ENCODE measurements at places on chromosomes 12 and 14.

DNA sequence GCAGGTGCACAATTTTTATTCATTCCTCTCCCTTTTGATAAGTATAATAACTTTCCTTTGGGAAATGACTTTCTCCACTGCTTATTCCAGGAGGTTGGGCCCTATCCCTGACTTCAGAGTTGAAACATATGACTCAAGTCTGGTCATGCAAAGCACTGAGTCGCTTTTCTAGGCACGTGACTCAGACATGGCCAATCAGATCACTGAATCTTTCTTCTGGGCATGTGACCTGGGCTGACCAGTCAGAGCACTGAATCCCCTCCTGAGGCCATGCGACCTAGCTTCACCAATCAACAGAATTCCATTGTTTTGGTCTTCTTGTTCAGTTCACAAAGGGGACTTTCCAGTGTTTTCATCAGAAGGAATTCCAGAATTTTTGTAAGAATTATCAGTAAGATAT is 377.1 kb upstream of the KITLG start:
- no peak for DNase-seq

DNA sequence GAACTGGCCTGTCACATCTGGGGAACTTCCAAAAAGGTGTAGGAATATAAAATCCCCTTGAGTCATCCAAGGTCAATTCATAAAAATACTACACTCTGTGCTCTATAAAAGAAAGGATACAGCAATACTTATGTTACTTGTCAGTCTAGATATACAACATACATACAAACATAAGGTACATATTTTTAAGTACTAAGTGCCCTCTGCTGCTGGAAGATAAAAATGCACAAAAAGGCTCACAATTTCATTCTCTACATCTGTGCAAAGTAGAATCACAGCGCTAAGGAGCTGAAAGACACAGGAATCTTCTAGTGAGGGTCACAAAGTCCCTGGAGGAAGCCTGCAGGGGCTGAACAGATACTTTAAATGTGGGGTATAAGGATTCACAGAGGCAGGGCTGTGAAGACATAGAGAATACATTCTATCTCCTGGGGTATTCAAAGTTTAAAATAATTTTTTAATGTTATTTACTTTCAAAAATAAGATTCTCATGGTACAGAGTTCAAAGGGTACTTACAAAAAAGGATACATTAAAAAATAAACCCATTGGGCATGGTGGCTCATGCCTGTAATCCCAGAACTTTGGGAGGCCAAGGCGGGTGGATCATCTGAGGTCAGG is 10.2 kb upstream of the GOLGA5 start:
- peak; percentile 78 for DNase-seq

- DNase-seq: no peak
These were observed 4.8 kb downstream of the CATSPERB start for GRCh38 chr14:91727121-91727520.

DNA sequence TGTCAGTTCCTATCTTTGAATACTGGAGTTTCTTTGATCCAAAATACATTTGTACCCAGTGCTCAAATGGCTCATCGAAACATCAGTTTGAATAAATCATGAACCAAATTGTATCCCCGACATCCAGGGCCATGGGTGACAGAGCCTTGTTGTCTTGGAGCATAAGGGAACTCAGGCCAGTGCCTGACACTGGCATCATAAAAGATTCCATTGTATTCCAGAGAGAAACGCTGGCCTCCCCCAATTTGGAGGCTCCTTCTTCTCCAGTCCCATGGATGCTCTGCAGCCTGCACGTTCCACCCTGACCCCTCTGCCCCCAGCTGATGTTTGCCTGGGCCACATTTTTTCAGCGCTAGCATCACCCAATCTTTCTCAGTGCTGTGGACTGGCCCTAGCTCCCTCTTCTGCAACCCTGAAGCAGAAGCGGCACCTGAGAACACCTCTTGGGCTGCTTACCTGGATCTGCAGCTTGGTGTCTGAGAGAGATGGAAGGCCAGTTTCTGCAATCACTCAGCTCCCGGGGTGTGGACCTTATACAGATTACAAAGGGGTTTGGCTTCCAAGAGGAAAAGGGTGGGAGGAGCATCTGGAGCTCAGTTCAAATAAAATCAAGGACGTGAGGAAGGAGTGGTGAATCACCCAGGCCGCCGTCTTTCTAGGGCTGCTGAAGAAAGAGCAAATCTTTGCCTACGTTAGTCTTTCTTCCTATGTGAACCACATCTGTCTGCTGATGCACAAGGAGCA is at the start of gene RNASE1:
RNASE1 (minus strand) TSS at position 504 of the 744 bp plus-strand sequence. CDS start 776 bp downstream, outside the sequence.
- no peak for DNase-seq

DNA sequence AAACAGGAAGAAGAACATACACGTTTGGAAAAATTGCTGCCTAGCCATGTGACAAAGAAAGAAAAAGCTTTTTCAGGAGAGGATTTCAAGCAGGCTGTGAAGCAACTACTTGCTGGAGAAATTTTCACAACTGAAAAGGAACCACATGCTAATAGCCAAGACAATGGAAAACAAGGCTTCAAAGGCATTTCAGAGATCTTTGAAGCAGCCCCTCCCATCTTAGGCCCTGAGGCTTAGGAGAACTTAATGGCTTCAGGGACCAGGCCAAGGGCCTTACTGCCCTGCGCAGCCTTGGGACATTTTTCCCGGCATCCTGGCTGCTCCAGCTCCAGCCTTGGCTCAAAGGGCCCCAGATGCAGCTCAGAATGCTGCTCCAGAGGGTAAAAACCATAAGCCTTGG is 255.9 kb upstream of the ARID2 start:
- DNase-seq: no peak

- DNase-seq: no peak
These were observed 8.8 kb downstream of the CPNE6 start for GRCh38 chr14:24080142-24080530.

DNA sequence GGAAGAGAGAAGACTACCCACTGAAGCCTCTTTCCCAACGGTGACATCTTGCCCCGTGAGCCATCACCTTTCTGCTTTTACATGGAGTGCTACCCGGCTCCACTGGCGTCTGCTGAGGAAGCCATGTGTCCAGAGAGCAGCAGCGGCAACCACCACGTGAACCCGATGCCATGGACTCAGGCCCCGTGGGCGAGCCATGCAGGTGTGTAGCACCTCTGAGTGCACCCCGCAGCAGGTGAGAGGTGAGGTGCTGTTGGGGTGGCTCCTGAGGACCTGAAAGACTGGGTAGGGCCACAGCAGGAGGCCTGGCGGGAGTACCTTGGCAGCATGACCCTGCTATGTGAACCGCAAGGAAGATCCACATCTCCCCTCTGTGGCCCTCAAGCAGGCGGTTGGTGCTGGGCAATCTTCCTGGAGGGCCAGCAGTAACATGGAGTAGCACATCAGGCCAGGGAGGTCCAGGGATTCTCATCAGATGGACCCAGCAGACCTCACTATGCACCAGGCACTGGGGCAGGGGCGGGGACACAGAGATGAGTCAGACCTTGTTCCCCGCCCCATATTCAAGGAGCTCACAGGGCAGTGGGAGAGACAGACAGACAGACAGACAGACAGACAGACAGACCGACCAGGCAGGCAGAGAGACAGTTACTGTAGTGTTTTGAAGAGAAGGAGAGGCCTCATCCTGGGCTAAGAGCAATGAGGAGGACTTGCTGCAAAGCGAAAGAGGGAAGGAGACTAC is 129.6 kb downstream of the PAPOLA start:
- no peak for DNase-seq

DNA sequence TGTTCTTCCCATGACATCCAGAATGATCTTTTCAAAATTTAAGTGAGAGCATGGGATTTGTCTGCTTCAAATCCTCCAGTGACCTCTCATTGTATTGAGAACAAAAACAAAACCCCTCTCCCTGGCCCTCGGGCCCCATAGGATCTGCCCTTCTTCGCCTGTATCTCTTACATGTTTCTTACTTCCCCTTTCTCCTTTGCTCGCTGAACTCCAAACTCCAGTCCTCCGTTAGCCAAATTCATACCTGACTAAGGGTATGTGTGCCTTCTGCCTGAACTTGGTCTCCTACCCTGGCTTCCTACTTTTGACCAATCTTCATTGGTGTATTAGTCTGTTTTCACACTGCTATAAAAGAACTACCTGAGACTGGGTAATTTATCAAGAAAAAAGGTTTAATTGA is 13.2 kb upstream of the TSPAN11 start:
- DNase-seq: no peak

GRCh38 chr14:45201905-45202304 is 51.1 kb downstream of the MIS18BP1 start:
- DNase-seq: peak; percentile 39

DNA sequence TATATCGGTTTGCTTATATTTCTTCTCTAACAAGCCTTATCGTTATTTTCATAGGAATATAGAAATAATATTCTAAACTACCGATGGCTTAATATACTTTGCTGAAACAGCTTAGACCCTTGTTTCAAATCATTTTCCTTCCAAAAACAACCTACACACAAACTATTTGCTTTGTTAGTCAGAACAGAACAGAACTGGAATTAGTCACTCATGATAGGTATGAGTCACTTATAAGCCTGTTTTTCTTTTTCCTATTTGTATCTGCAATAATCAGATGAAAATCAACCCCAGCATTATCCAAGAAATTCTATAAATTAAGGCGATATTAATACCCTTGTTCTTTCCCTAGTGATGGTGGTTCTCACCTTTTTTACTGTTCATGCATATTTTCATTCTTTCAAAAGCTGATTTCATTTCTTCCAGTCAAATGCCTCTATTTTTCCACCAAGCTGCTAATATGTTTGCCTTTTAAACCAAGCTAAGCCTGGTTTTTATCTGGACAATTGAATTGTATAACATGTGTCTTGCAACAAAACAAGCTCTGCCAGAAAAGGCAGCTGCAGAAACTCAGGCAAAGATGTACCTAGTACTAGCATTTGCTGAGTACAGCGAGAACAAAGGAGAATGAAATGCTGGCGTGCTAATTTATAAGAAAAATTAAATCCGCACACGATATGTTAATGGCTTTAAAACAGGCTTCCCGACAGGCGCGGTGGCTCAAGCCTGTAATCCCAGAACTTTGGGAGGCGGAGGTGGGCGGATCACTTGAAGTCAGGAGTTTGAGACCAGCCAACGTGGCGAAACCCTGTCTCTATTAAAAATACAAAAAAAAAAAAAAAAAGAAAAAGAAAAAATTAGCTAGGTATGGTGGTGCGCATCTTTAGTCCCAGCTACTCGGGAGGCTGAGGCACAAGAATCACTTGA is 1418.2 kb downstream of the AACS start:
- DNase-seq: peak; percentile 53

DNA sequence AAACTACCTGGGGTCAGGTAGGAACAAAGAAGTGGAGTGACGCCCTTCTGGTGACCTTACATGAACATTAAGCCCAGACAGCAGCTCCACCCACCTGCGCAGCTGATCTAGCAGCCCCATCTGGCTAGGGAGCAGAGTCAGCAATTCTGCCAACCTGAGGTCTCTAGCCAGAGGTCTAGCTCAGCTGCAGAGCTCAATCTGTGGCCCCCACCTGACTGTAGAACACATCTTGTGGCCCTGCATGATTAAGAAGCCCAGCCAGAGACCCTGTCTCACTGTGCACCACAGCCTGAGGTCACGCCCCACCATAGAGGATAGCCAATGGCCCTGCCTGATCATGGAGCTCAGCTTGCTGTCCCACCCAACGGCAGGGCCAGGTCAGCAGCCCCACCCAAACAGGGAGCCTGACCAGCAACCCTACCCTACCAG is 50.6 kb upstream of the HIGD1C start:
- DNase-seq: no peak
